ENCODE measurements at places on chromosomes 7 and 10. TPM values are rescaled to one million over a fixed set of nuclear protein-coding genes. Genes with fewer than 3 reads are reported as not detected.

- DNase-seq, result no peak
These were observed 98.9 kb downstream of the LHPP start for GRCh38 chr10:124560377-124561105.

GRCh38 chr7:1176891-1177373 is 16.9 kb upstream of the ZFAND2A start:
- DNase-seq, result peak; percentile 79

DNA sequence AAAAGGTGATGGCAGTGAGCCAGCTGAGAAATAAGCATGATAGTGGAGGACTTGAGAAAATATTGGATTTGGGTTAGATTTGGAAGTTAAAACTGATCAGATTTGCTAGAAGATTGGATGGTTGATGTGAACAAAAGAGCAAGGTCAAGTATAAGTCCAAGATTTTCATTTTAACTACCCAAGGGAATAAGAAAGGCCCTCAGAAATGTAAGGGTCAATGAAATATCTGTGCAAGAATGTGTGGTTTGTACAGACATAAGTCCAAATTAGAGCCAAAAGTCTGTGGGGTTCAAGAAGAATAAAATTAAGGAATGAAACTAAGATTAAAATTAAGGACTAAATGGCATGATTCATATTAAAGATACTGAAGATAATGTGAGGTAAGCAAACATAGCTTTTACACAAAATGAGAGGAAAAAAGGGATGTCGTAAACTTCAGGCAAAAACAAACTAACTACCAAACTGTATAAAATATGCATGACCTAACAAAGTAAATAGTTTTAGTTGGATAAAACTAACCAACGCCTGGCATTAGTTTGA is 78.4 kb upstream of the CACNA2D1 start:
- DNase-seq, result no peak

GRCh38 chr7:129053938-129054437 is 923 bp downstream of the TNPO3 start:
- no peak for DNase-seq

- no peak for DNase-seq
These were observed 684.5 kb downstream of the TNS3 start for GRCh38 chr7:46897381-46897780.

DNA sequence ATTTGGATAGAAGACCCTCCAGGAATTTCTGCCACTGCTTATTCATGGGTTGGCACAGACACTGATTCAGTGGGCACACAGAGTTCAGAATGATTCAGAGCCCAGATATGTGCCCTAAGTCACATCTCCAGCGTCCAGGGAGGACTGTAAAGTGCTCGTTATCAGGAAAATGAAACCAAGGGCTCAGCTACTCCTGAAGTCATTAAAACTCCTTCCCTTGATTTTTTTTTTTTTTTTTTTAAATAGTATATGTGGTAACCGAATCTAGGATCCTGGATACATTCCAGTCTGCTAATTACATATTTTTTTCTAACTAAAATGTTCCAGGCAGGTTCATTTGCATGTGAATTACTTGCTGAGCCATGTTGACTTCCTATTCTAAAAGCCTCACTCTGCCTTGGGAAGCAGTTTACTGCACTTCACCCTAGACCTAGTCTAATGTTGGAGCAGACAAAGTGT is 34.7 kb downstream of the MET start:
- DNase-seq, result no peak

DNA sequence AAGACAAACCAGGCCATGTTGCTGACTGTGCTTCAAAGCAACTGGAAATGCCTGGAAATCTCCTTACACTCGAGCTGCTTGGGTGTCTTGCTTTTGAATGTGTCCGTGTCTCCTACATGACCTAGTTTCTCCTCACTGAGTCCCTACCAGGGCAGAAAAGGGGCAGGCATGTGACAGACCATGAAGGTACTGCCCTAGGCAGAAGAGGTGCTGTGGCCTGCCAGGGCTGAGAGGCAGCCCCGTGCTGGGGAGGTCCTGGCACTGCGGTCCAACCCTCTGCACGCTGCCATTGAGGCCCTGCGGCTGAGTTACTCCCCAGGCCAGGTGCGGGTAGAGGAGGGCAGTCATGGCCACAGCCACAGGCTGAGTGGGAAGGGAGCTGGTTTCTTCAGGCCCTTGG is 159.3 kb downstream of the LYZL1 start:
- no peak for DNase-seq

- DNase-seq, result no peak
These were observed 160.6 kb upstream of the ADO start for GRCh38 chr10:62643606-62644587.

- DNase-seq, result no peak
These were observed 253.6 kb downstream of the WDR37 start for GRCh38 chr10:1309617-1310270.

DNA sequence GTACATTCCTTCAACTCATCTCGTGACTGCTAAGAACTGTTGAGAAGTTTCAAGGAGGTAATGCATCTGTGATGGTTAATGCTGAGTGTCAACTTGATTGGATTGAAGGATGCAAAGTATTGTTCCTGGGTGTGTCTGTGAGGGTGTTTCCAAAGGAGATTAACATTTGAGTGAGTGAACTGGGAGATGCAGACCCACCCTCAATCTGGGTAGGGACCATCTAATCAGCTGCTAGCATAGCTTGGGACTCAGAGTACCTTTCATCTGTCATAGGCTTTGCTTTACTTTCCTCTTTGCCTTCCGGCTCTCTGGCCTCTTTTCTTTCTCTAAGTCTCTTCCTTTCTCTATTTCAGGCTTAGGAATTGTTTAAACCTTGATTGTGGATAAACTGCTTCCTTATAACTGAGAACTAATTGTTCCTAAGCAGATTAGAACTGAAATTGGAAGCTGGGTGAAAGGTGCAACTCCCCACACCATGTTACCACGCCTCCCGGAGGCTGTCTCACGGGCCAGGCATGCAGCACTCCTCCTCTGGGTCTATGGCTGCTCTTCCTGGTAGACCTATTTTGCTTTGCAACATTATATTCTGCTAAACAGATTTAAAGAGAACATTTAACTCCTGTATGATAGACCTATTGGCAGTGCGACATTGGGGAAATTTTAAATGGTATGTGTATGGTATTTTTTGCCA is 298.2 kb downstream of the CCSER2 start:
- DNase-seq, result no peak

DNA sequence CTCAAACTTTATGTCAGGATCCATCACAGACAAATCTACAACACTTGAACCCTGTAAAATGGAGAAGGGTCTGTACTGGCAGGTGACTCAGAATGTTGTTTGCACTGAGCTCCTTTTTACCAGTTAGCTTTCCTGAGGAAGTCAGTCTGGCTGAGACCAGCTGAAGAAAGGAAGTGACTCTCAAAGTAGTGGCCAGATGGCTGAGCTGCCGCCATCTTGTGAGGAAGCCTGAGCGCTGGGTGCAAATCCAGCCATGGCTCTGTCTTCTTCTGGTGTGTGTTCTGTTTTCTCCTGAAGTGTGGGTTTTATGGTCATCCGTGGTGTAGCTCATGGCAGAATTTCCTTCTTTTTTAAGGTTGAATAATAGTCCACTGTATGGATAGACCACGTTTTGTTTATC is 25.5 kb upstream of the ECHDC3 start:
- no peak for DNase-seq

GRCh38 chr7:138813945-138814344 is 15.9 kb upstream of the ATP6V0A4 start:
- DNase-seq, result no peak

BLVRA gene
- total RNA-seq, result 14.6 TPM

CRHR2 gene
- not detected for total RNA-seq

SEMA3E gene
- total RNA-seq, result not detected

PHKG1 gene
- 8.9 TPM for total RNA-seq

PKD2L1 gene
- total RNA-seq, result 0.14 TPM

PANK1 gene
- total RNA-seq, result 0.28 TPM

SPDYE18 gene
- total RNA-seq, result not detected

C7orf33 gene
- total RNA-seq, result not detected

H2BK1 gene
- 1.5 TPM for total RNA-seq
